CD8-positive, alpha-beta memory T cell (primary cell): ENCODE measurements at places on chromosomes 3 and 15. TPM values are rescaled to one million over a fixed set of nuclear protein-coding genes. Genes with fewer than 3 reads are reported as not detected.

LINGO1 gene
- not detected for total RNA-seq

KBTBD12 gene
- not detected for total RNA-seq

GOLGA6B gene
- total RNA-seq = not detected

RNU5B-1 gene
- not detected for total RNA-seq

CKMT1B gene
- total RNA-seq = not detected

COL6A6 gene
- total RNA-seq = not detected

GRCh38 chr3:3998140-3998922 lies 199.1 kb downstream of the LRRN1 start:
- H3K36me3 ChIP-seq = no peaks in the 10 kb centered on the region
- H3K4me3 ChIP-seq = no peak overlapping the region
- DNase-seq = peak; percentile 11

GRCh38 chr3:188439080-188439479 lies 285.1 kb downstream of the LPP start:
- H3K4me1 ChIP-seq = peaks cover 28% of the 10 kb centered on the region
- H3K27me3 ChIP-seq = no peaks in the 10 kb centered on the region
- no peak for DNase-seq
- H3K36me3 ChIP-seq = no peaks in the 10 kb centered on the region
- H3K27ac ChIP-seq = peak overlapping the region; percentile 7

- H3K4me1 ChIP-seq = no peaks in the 10 kb centered on the region
- no peak for DNase-seq
- no peak overlapping the region for H3K27ac ChIP-seq
- no peaks in the 10 kb centered on the region for H3K36me3 ChIP-seq
- no peaks in the 10 kb centered on the region for H3K27me3 ChIP-seq
- no peak overlapping the region for H3K4me3 ChIP-seq
Measured at GRCh38 chr3:193481436-193481835, 73.3 kb downstream of the ATP13A4 start.

GRCh38 chr3:41575724-41576123 lies 376.4 kb downstream of the CTNNB1 start:
- H3K27me3 ChIP-seq = no peaks in the 10 kb centered on the region
- DNase-seq = no peak
- H3K27ac ChIP-seq = no peak overlapping the region

DNA sequence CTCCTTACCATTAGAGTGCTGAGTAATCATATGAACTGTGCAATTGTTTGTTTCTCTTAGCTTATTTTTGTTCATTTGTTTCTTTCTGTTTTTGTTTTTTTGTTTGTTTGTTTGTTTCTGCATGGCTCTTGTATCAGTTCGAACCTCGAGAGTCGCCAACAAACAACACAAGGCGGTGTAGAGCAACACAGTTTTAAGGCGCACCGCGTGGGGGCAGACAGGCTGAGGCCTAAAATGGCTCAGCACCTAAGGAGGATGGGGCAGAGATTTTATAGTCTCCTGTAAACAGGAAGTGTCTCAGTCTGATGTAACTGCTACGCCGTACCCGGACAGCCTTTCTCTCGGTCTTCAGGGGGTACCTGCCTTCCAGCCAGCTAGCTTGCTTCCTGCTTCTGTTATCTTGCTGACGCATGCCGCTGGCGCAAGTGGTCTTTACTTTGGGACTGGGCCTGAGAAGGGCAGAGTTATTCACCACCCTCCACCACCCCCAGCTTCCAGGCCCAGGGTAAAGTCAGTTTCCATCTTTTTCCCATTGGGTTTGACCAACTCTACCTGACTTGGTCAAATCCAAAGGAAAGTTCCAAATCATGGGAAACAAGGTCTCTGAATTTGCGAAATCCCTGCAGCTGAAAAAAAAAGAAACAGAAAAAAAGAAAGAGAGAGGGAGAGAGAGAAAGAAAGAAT lies 25.8 kb upstream of the MFGE8 start:
- DNase-seq = no peak
- H3K4me1 ChIP-seq = no peaks in the 10 kb centered on the region
- no peak overlapping the region for H3K4me3 ChIP-seq
- no peak overlapping the region for H3K27ac ChIP-seq
- H3K27me3 ChIP-seq = no peaks in the 10 kb centered on the region
- H3K36me3 ChIP-seq = no peaks in the 10 kb centered on the region

- H3K27me3 ChIP-seq = no peaks in the 10 kb centered on the region
- DNase-seq = no peak
- H3K4me1 ChIP-seq = no peaks in the 10 kb centered on the region
- H3K36me3 ChIP-seq = peaks cover 53% of the 10 kb centered on the region
Measured at GRCh38 chr3:9450991-9451390, 53.6 kb downstream of the SETD5 start.

DNA sequence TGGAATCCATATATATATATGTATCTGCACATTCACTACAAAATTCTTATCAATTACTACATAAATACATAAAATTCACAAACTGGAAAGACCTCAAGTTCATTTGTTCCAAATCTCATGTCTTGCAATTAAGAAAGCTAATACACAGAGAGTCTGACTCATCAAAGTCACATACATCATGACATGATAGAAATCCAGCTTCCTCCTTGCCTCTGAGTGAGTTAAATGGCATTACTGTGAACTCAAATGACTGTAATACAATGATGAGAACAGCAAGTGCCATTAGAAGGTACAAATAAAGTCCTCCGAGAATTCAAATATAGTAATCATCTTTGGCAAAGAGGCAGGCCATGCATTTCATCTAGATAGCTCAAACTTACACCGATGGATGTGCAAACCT lies 55.1 kb upstream of the AGTR1 start:
- no peaks in the 10 kb centered on the region for H3K4me1 ChIP-seq
- no peaks in the 10 kb centered on the region for H3K36me3 ChIP-seq
- no peak for DNase-seq
- no peaks in the 10 kb centered on the region for H3K27me3 ChIP-seq

GRCh38 chr3:141170678-141171295 lies 60.8 kb upstream of the PXYLP1 start:
- no peaks in the 10 kb centered on the region for H3K36me3 ChIP-seq
- no peaks in the 10 kb centered on the region for H3K4me1 ChIP-seq
- no peak for DNase-seq
- H3K27me3 ChIP-seq = peaks cover 3% of the 10 kb centered on the region
- H3K27ac ChIP-seq = no peak overlapping the region

GRCh38 chr3:77179762-77180161 lies 139.9 kb downstream of the ROBO2 start:
- H3K27me3 ChIP-seq = no peaks in the 10 kb centered on the region
- no peaks in the 10 kb centered on the region for H3K4me1 ChIP-seq
- H3K4me3 ChIP-seq = no peak overlapping the region
- H3K36me3 ChIP-seq = no peaks in the 10 kb centered on the region
- H3K27ac ChIP-seq = no peak overlapping the region

GRCh38 chr15:66886241-66886675 lies 179.1 kb upstream of the SMAD3 start:
- H3K36me3 ChIP-seq = no peaks in the 10 kb centered on the region
- H3K4me3 ChIP-seq = no peak overlapping the region
- H3K27me3 ChIP-seq = no peaks in the 10 kb centered on the region
- no peak for DNase-seq
- no peaks in the 10 kb centered on the region for H3K4me1 ChIP-seq

DNA sequence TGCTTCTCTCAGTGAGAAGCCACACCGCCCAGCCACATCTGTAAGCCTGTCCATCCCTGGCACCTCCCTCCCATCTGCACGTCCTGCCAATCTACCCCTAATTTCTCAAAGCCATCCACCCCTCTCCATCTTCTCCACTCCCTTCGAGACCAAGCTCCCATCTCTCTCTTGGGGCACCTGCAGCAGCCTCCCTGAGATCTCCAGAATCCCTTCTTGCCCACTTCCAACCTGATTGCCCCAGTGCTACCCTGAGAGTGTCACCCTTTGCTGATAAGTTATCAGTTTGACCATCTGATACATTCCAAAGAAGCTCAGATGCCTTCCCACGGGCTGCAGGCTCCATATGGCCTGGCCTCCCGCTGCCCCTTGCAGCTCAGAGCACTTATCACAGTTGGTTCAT lies 496.1 kb downstream of the SHQ1 start:
- H3K27ac ChIP-seq = no peak overlapping the region
- H3K4me1 ChIP-seq = peaks cover 9% of the 10 kb centered on the region
- H3K4me3 ChIP-seq = no peak overlapping the region
- no peaks in the 10 kb centered on the region for H3K27me3 ChIP-seq

GRCh38 chr3:99393961-99394360 lies 244.4 kb upstream of the COL8A1 start:
- H3K27ac ChIP-seq = no peak overlapping the region
- DNase-seq = no peak
- H3K4me3 ChIP-seq = no peak overlapping the region
- H3K4me1 ChIP-seq = no peaks in the 10 kb centered on the region
- H3K36me3 ChIP-seq = no peaks in the 10 kb centered on the region

DNA sequence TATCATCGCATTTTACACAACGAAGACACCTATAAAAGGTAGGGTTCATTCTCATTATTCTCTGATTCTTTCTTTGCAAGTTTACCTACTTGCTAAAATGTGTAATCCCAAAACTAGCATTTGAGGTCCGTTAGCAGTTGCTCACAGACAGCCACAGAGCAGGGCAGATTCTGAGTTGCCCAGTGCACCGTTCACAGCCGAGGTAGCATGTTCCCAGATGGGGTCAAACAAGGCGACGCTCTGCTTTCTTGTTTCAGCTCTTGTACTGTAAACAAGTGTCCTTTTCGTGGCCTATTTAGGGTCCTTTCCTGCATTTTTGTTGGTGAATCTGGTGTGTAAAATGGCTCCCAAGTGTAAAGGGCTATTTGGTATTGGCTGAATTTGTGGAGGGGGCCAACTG lies 3.1 kb downstream of the PPP1R2 start:
- H3K4me3 ChIP-seq = peak overlapping the region; percentile 85
- no peak overlapping the region for H3K27ac ChIP-seq
- no peak for DNase-seq
- H3K36me3 ChIP-seq = no peaks in the 10 kb centered on the region
- no peaks in the 10 kb centered on the region for H3K27me3 ChIP-seq

GRCh38 chr3:182755308-182755707 lies 38.0 kb upstream of the ATP11B start:
- H3K27ac ChIP-seq = no peak overlapping the region
- H3K4me1 ChIP-seq = no peaks in the 10 kb centered on the region
- H3K36me3 ChIP-seq = no peaks in the 10 kb centered on the region
- no peak overlapping the region for H3K4me3 ChIP-seq
- no peak for DNase-seq
- H3K27me3 ChIP-seq = no peaks in the 10 kb centered on the region

DNA sequence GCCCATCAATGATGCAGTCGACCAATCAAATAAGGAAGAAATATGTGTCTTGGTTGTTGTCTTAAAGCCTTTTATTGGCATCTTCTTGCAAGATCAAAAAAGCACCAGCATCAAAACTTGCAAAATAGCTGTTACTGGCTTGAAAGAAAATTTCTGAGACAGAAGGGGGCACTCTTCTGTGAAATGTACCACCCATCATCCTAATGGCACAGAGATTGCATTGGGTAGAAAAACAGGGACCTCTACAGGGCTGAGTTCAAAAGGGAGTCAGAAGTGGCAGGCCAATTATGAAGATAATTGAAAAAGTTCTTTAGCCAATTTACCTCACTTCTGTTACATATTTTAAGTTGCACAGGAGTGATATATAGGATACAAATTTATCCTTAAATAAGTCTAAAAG lies 122.3 kb upstream of the GPR149 start:
- no peak overlapping the region for H3K4me3 ChIP-seq
- no peak overlapping the region for H3K27ac ChIP-seq
- no peaks in the 10 kb centered on the region for H3K4me1 ChIP-seq
- H3K27me3 ChIP-seq = no peaks in the 10 kb centered on the region

DNA sequence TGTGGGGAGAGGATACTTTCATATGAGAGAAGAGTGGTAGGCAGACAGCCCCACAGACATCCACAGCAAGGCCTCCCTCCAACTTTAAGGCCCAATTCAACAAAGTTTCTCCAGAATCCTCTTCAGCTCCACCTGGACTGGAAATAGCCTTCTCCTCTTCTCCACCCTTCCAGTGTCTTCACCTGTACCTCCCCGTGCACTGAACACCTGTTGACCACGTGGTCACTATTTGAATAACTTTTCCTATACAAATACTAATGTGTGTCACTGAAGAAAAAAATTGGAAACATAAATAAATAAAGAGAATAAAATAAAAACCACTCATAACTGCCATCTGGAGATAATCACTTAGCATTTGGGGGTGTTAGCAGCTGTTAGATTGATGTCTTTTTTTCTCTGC lies 52.9 kb downstream of the CCNL1 start:
- no peak overlapping the region for H3K4me3 ChIP-seq
- H3K36me3 ChIP-seq = no peaks in the 10 kb centered on the region
- H3K27ac ChIP-seq = no peak overlapping the region
- DNase-seq = no peak

GRCh38 chr15:33320017-33320416 lies 9.2 kb downstream of the RYR3 start:
- DNase-seq = no peak
- H3K36me3 ChIP-seq = no peaks in the 10 kb centered on the region
- H3K27me3 ChIP-seq = no peaks in the 10 kb centered on the region
- H3K27ac ChIP-seq = no peak overlapping the region
- H3K4me3 ChIP-seq = no peak overlapping the region

DNA sequence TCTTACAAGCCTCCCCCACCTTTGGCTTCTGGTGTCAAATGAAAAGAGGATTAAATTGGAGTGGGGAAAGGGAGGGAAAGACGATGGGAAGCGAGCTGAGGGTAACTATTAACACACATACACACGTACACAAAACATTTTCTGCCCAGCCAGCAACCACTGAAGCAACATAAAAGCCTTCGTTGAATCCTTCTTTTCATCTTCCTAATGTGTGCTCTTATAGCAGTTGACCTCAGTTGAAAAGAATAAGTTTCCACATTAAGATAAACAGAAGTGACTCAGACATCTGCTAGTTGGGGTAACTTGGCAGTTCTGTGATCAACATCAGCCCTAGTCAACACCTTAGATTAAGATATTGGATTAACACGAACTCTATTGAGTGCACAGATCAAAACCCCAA lies 558.5 kb downstream of the MECOM start:
- no peaks in the 10 kb centered on the region for H3K36me3 ChIP-seq
- DNase-seq = no peak
- no peak overlapping the region for H3K27ac ChIP-seq
- H3K27me3 ChIP-seq = no peaks in the 10 kb centered on the region
- no peaks in the 10 kb centered on the region for H3K4me1 ChIP-seq

DNA sequence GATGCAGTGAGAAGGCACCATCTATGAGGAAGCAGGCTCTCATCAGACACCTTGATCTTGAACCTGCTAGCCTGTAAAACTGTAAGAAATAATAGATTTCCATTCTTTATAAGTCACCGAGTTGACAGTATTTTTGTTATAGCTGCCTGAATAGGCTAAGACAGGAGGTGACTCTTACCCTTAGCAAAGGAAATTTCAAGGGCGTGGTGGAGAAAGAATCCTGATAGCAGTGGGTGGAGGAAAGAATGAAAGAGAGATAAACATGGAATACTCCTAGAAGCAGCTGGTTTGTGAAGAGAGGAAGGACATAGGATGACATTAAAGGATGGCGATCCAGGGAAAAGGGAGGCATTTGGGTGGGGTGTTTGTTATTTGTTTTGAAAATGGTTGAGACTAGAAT lies 41.4 kb downstream of the SIDT1 start:
- no peak overlapping the region for H3K4me3 ChIP-seq
- H3K36me3 ChIP-seq = peaks cover 15% of the 10 kb centered on the region
- no peak overlapping the region for H3K27ac ChIP-seq
- DNase-seq = no peak
- no peaks in the 10 kb centered on the region for H3K4me1 ChIP-seq

GRCh38 chr3:171654809-171655208 lies 155.5 kb downstream of the PLD1 start:
- DNase-seq = no peak
- H3K4me3 ChIP-seq = no peak overlapping the region
- no peaks in the 10 kb centered on the region for H3K27me3 ChIP-seq
- H3K4me1 ChIP-seq = no peaks in the 10 kb centered on the region
- H3K27ac ChIP-seq = no peak overlapping the region
- H3K36me3 ChIP-seq = no peaks in the 10 kb centered on the region

GRCh38 chr3:112017091-112017490 lies 17.4 kb upstream of the TMPRSS7 start:
- no peak overlapping the region for H3K4me3 ChIP-seq
- no peak overlapping the region for H3K27ac ChIP-seq
- H3K36me3 ChIP-seq = no peaks in the 10 kb centered on the region
- H3K27me3 ChIP-seq = no peaks in the 10 kb centered on the region
- H3K4me1 ChIP-seq = peaks cover 5% of the 10 kb centered on the region
